AG09309 (cell line): ENCODE measurements at places on chromosomes 13 and 19.

GRCh38 chr13:110121422-110122083, 185.4 kb downstream of the COL4A1 start:
- no peak for DNase-seq

DNA sequence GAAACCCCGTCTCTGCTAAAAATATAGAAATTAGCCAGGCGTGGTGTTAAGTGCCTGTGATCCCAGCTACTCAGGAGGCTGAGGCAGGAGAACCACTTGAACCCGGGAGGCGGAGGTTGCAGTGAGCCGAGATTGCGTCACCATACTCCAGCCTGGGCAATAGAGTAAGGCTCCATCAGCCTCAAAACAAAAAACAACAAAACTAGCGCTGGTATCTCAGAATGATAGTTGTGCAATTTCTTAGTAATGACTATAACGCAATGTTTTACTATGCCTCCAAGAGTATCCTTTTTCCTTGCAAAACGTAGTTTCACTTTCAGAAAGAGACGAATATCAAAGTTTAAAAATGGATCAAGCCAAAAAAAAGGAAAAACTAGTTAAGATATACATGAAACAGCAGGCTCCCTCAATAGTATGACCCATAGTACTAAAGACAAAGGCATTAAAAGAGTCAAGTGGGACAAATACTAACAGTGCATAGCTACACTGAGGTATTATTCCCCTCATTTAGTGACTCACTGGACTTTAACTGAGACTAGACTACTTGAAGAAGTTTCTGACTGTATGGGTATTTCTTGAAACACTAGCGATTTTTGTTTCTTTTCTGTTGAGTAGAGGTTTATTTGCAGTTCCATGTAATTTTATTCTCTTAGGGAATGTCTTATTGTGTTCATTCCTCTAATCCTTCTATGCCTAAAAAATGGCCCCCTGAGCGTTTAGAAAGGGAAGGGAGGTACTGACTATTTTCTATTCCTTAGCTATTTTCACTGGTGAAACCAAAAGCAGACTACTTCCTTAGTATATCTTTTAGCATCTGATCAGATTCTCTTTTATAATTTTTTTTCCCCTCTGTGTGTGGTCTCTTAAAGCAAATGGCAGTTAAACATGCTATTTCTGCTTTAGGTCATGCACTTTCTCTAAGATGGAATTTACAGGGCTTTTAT, 10.4 kb upstream of the ITM2B start:
- DNase-seq: no peak

GRCh38 chr13:34153428-34154180, 335.7 kb downstream of the RFC3 start:
- DNase-seq: no peak

DNA sequence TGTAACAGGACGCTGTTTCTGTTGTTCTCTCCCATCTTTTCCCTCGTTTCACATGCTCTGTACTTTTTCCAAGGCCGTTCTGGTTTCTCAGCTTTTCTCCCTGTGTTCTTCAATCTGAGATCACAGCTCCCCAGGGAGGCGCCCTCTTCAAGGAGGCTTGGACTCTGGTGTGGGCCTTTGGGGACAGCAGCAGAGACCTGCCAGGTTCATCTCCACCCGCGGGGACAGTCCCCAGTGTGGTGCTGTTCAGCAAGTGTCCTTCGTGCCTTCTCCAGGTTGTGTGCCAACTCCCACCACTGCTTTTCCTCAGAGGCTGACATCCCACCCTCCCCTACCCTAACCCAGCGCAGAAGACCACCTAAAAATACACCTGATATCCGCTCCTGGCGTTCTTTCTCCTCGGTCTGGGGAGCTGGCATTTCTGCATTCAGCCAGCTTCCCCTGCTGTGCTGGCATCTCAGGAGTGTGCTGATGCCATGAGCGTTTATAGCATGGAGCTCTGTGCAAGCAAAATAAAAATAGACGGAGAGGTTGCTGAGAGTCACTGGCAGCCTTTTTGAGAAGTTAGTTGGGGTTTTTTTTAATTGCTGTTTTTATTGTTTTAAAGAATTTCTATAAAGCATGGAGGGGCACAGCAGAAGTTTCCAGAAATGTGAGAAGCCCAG, 149.4 kb downstream of the STK24 start:
- DNase-seq: no peak
